H1 (cell line): ENCODE measurements at places on chromosomes 5 and 9. TPM values are rescaled to one million over a fixed set of nuclear protein-coding genes. Genes with fewer than 3 reads are reported as not detected.

Gene MAST4
- 1.5 and 2.1 TPM in 2 replicates for polyA plus RNA-seq

Gene CDKN2B-AS1
- not detected in 2 replicates for polyA plus RNA-seq

Gene SLC6A19
- 0.02 and 0.03 TPM in 2 replicates for polyA plus RNA-seq

Gene CDO1
- polyA plus RNA-seq: 29.5 and 47.1 TPM in 2 replicates

Gene ITGA2
- 1.0 and 1.4 TPM in 2 replicates for polyA plus RNA-seq

Gene INSL4
- not detected in 2 replicates for polyA plus RNA-seq

Gene YTHDC2
- 2.6 and 4.3 TPM in 2 replicates for polyA plus RNA-seq

Gene C5orf63
- polyA plus RNA-seq: 0.71 and 0.78 TPM in 2 replicates

Gene UAP1L1
- polyA plus RNA-seq: 2.0 and 3.5 TPM in 2 replicates

Gene LCN9
- 2.3 and 2.6 TPM in 2 replicates for polyA plus RNA-seq

Gene TRAF2
- 26.9 and 39.3 TPM in 2 replicates for polyA plus RNA-seq

Gene ZNF618
- 9.6 and 11.2 TPM in 2 replicates for polyA plus RNA-seq

Gene SCGB3A2
- 36.7 and 47.1 TPM in 2 replicates for polyA plus RNA-seq

Gene POLR3G
- 119 and 149 TPM in 2 replicates for polyA plus RNA-seq

Gene C9orf153
- 0.05 TPM in 1 of 2 replicates, not detected in the other for polyA plus RNA-seq

Gene IL5
- not detected in 2 replicates for polyA plus RNA-seq

Gene DMRT3
- polyA plus RNA-seq: 0.05 TPM in 1 of 2 replicates, not detected in the other

Gene ARL14EPL
- not detected in 2 replicates for polyA plus RNA-seq

Gene CCDC183
- polyA plus RNA-seq: 0.51 and 1.1 TPM in 2 replicates

Gene KIF24
- polyA plus RNA-seq: 2.3 and 2.7 TPM in 2 replicates
